ENCODE measurements at places on chromosomes 3 and 15.

GRCh38 chr3:133237380-133237779, 162.5 kb upstream of the BFSP2 start:
- DNase-seq = no peak

- no peak for DNase-seq
Observed at GRCh38 chr3:6250167-6250566, 610.7 kb upstream of the GRM7 start.

DNA sequence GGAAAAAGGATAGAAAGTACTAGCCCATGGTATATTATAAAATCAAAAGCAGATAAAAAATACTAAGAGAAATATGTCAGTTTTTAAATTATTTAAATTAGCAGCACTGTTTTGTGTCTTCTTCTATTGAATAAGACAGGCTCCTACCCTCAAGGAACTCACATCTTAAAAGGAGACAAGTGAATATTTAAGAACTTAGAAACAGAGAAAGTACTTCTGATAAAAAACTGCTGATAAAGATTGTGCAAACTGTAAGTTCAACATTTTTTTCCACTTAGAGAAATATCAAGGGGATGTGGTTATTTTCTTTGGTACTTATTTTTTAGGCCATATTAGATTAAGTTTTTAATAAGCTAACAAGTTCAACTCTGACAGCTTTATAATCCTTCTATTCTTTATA, 3.0 kb upstream of the ANKRD28 start:
- DNase-seq = no peak

- no peak for DNase-seq
Observed at GRCh38 chr3:52915294-52915693, 17.9 kb upstream of the STIMATE start.

- no peak for DNase-seq
Observed at GRCh38 chr3:183437666-183438564, 9.5 kb upstream of the MCF2L2 start.

All from CD4-positive, alpha-beta T cell treated with Interleukin-12 subunit alpha and Interleukin-12 subunit beta, for 1 hour (primary cell).